Sigmoid colon (tissue), 7 donors: ENCODE measurements at places on chromosomes 2 and 18. TPM values are rescaled to one million over a fixed set of nuclear protein-coding genes. Genes with fewer than 3 reads are reported as not detected.

DNA sequence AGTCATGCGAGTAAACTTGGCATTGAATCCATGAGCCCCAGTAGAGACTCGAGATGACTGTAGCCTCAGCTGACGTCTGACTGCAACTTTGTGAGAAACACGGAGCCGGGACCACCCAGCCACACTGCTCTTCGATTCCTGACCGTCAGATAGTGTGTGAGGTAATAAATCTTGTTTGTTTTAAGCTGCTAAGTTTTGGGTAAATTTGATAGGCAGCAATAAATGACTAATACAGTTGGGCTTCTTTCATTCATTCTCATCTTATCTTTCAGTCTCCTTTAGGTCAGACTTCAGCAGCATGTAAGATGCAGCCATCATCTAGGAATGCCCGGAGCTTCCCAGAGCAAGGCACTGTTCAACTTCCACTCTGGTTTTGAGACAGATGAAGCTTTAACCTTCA, 8.0 kb upstream of the KLHL29 start:
- H3K36me3 ChIP-seq = no peaks in the 10 kb centered on the region
- no peak overlapping the region for H3K4me3 ChIP-seq
- no peaks in the 10 kb centered on the region for H3K4me1 ChIP-seq

GRCh38 chr18:37243741-37244140, 321.9 kb downstream of the CELF4 start:
- no peaks in the 10 kb centered on the region for H3K36me3 ChIP-seq
- H3K4me3 ChIP-seq = no peak overlapping the region
- DNase-seq = no peak
- no peak overlapping the region for H3K27ac ChIP-seq
- H3K4me1 ChIP-seq = no peaks in the 10 kb centered on the region

GRCh38 chr2:60544062-60544461, 9.4 kb downstream of the BCL11A start:
- no peaks in the 10 kb centered on the region for H3K36me3 ChIP-seq
- no peaks in the 10 kb centered on the region for H3K27me3 ChIP-seq

The GTF2A1L gene
- 30.7 TPM for total RNA-seq

The LYPD6B gene
- 0.66 TPM for total RNA-seq

The FTCDNL1 gene
- total RNA-seq = 1.7 TPM

GRCh38 chr2:166716968-166717367, 171.3 kb upstream of the XIRP2 start:
- no peak for DNase-seq
- no peak overlapping the region for H3K4me3 ChIP-seq
- no peaks in the 10 kb centered on the region for H3K27me3 ChIP-seq

The DIPK1C gene
- total RNA-seq = 0.82 TPM

DNA sequence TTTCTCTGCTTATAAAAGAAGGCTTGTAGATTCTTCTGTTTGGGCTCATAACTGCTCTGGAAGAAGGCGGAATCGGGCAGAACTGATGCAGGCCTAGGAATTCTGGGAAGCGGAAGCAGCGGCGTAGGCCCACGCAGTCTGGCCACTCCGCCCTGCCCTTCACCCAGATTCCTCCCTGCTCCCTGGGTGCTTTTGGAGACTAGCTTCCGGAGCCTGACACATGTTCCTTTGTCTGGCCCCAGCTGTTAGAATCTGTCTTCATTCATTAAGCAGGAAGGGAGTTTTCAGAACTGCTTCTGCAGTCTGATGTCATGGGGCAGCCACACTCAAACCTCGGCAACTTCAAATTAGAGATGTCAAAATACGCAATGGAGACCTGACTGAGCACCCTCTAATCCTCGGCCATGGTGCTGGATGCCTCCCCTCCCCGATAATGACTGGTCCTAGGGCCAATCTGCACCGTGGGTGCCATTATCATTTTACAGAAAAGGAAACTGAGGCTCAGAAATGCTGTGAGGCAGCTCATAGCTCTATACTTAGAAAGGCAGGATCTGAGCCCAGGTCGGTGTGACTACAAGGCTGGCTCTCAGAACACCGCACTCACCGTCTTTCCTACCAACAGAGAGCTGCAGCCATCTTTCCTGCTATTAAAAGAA, 275.7 kb downstream of the MYCN start:
- no peak overlapping the region for H3K4me3 ChIP-seq
- DNase-seq = no peak
- no peaks in the 10 kb centered on the region for H3K4me1 ChIP-seq
- H3K27me3 ChIP-seq = no peaks in the 10 kb centered on the region
- H3K36me3 ChIP-seq = no peaks in the 10 kb centered on the region

GRCh38 chr18:44626807-44627206, 53.9 kb upstream of the SETBP1 start:
- H3K36me3 ChIP-seq = no peaks in the 10 kb centered on the region
- no peak overlapping the region for H3K27ac ChIP-seq
- H3K4me3 ChIP-seq = no peak overlapping the region
- no peak for DNase-seq

GRCh38 chr2:20997953-20998722, 45.7 kb downstream of the APOB start:
- H3K36me3 ChIP-seq = no peaks in the 10 kb centered on the region
- no peak overlapping the region for H3K27ac ChIP-seq
- H3K4me3 ChIP-seq = no peak overlapping the region
- H3K4me1 ChIP-seq = no peaks in the 10 kb centered on the region
- no peaks in the 10 kb centered on the region for H3K27me3 ChIP-seq
- no peak for DNase-seq

The CYRIA gene
- total RNA-seq = 15.3 TPM

The NR4A2 gene
- total RNA-seq = 2.6 TPM

The ATF2 gene
- total RNA-seq = 47.7 TPM

The BBS5 gene
- 9.4 TPM for total RNA-seq

DNA sequence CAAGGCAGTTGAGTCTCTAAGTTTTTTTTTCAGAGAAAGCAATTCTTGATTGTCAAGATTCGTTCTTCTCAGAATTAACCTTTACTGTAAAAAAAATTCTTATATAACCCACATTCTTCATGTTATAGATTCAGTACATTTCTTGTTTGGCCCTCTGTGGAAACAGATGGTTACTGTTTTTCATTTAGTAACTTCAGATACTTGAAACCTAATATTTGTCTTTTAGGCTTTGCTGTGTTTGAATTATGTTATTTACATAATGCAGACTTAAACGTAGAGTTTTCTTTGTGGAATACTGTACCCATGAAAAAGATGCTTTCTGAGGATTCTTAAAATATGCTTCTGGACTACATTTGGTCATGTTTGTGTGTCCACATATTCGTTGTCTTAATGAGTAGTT, 48.2 kb downstream of the EML4 start:
- H3K4me1 ChIP-seq = no peaks in the 10 kb centered on the region
- H3K27me3 ChIP-seq = no peaks in the 10 kb centered on the region
- H3K36me3 ChIP-seq = no peaks in the 10 kb centered on the region
- DNase-seq = no peak
- no peak overlapping the region for H3K27ac ChIP-seq

The ARL4C gene
- 7.2 TPM for total RNA-seq

The DHRS9 gene
- total RNA-seq = 0.54 TPM

- no peaks in the 10 kb centered on the region for H3K27me3 ChIP-seq
- H3K4me1 ChIP-seq = peaks cover 9% of the 10 kb centered on the region
- no peak overlapping the region for H3K4me3 ChIP-seq
- H3K27ac ChIP-seq = no peak overlapping the region
Observed at GRCh38 chr2:239753401-239753837, 271.7 kb downstream of the NDUFA10 start.
